COLO829 (cell line): ENCODE measurements at places on chromosomes 5 and 9.

GRCh38 chr5:122523776-122524175 lies 211.7 kb downstream of the SNCAIP start:
- DNase-seq: peak; percentile 56

DNA sequence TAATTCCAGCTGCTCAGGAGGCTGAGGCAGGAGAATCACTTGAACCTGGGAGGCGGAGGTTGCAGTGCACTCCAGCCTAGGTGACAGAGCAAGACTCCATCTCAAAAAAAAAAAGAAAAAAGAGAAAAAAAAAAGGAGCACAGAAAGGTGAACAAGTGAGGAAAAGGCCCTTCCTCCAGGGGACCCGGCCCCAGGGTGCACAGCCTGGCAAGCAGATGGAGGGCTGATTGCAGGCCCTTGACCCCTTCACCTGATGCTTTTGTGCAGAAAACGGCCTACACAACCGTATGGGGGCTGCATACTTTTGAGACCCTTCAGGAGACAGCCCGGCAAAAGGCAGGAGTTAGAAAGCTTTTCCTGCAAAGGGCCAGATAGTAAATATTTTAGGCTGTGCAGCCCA lies 33.9 kb downstream of the HRH2 start:
- DNase-seq: no peak

- no peak for DNase-seq
These were observed 152.8 kb downstream of the PRELID2 start for GRCh38 chr5:145682197-145682899.

- no peak for DNase-seq
These were observed 4.8 kb downstream of the NR2F1 start for GRCh38 chr5:93587597-93588351.

DNA sequence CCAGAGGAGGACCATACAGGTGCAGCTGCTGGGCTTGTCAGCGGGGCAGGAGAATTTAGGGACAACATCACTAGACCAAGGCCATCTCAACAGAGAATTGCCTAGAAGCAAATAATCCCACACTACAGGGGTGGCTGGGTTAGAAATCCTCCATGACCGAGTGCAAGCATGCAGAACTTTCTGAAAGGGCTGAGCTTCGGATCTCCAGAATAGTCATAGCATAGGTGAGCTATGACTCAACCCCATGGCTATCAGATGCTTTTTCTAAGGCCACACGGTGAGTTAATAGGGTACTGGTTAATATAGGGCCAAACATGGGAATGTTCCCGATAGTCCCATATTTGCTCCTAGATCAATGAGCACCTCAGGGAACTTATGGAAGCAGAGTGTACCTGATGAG lies 4.2 kb downstream of the KCNIP1 start:
- DNase-seq: no peak

DNA sequence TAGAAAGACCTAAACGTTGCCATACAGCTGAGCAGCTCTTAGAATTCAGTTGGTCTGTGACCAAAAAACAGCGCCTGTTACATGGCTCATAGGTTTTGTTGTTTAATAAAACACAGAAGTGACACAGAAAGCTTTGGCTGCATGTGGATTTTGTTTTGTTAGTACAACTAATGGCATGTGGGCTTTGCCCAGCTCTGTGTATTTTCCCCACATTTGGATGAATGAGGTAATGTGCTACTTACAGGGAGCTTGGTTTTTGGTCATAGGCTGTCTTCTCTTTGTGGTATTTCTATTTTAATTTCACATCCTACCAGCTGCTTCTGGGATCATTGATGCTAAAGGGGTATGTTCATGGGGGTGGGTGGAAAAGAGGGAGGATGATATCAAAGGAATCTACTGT lies 37.0 kb upstream of the POU4F3 start:
- DNase-seq: no peak

DNA sequence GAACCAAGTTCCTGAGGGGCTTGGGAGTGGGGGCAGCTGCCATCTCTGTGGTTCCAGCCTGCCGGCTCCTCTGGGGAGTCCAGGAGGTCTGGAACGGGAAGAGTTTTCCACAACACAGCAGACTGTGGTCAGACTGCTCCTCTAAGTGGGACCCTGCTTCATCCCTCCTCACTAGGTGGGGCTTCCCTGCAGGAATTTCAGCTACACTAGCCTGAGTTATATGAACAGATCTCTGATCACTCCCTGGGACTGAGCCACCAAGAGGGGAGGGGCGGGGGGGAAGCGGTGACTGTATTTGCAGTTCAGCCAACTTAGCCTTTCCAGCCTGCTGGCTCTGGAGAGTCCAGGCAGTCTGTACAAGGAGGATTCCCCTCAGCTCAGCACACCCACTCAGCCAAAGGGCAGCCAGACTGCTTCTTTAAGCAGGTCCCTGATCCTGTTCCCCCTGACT lies 19.4 kb downstream of the DTWD2 start:
- DNase-seq: no peak

- DNase-seq: no peak
These were observed 18.7 kb downstream of the UBTD2 start for GRCh38 chr5:172264815-172265395.

DNA sequence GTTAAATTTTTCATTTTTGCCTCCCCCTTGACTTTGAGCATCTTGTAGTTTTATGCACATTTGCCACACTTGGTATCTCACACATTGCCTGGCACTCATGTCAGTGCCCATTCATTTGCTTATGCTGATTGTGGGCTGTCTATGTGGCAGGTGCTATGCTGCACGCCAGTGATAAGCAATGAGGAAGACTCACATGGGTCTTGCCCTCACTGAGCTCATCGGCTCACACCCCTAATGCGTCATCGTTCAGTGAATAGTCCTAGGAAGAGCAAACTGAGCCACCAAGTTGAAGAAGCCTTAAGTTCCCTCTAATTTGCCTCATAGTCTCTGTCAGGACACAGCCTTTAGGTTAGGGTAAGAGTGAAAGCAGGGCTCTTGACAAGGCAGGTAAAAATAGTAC lies 209.4 kb upstream of the IL12B start:
- no peak for DNase-seq

DNA sequence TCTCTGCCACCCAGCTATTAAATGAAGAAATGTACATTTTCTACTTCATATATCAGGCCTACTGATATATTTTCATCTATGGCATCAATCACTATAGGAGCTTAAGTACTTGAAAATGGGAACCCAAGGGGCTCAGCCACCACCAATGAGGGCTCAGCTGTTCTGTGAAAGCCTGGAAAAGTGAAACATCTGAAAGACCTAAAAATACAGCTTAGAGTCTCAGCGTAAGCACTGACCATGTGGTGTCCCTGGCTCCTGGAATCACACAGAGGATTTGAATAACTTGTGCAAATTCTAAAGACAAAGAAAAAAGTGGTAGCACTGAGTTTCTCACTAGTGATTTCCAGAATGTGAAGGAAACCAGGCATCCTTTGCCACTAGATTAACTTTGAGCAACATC lies 64.5 kb downstream of the PTPRD start:
- no peak for DNase-seq

- no peak for DNase-seq
These were observed 126.3 kb downstream of the UNC13B start for GRCh38 chr9:35287987-35288632.

- no peak for DNase-seq
These were observed 138.3 kb upstream of the SHB start for GRCh38 chr9:38207247-38207778.

DNA sequence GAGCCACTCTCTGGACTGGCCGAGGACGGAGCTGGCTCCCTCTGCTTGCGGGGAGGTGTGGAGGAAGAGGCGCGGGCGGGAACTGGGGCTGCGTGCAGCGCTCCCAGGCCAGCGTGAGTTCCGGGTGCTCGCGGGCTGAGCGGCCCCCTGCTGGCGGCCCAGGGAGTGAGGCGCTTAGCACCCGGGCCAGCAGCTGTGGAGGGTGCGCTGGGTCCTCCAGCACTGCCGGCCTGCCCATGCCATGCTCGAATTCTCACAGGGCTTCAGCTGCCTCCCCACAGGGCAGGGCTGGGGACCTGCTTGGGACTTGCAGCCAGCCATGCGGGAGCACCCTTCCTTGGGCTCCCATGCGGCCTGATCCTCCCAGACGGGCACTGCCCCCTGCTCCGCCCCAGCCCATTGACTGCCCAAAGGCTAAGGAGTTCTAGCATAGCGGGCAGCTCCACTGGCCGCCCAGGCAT lies 416.9 kb downstream of the MRPS30 start:
- DNase-seq: no peak

DNA sequence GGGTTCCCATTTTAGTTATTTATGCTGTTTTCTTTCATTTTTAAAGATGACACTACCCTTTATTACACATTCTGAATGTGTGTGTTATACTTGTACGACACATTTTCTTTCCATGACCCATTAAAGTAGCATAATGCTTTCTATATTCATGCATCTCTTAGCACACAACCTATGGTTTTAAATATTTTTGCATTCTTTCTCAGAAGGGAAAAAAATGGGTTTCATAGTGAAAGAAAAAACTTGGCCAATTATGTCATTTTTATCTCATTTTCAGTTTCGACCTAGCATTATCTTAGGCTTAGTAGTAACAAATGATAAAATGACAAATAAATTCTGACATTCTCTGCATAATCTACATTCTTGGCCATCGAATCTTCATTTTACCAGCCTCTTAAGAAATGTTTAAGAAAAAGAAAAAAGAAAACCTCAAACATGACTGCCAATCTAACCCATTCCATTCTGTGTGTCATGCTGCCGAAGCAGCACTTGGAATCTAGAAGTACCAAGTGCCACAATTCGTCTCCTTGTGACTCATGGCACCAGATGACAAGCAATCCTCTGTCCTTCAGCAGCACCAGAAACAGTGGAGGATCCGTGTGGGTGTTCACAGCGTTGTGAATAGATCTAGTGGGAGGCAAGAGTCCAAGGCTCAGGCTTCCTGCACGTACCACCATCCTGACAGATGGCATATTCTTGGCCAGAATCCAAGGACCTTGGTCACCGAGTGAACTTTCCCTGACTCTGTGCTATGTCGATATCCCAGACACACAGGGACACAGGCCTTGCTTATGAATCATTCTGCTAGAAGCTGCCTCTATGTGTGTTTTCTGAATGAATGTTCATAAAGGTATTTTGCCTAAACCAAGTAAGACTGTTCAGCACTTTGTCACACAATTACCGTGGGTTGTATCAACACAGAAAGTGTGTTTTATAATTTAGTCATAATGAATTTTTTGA lies 502.7 kb downstream of the NR2F1-AS1 start:
- peak; percentile 50 for DNase-seq
